ENCODE measurements at places on chromosomes 13 and 19.

DNA sequence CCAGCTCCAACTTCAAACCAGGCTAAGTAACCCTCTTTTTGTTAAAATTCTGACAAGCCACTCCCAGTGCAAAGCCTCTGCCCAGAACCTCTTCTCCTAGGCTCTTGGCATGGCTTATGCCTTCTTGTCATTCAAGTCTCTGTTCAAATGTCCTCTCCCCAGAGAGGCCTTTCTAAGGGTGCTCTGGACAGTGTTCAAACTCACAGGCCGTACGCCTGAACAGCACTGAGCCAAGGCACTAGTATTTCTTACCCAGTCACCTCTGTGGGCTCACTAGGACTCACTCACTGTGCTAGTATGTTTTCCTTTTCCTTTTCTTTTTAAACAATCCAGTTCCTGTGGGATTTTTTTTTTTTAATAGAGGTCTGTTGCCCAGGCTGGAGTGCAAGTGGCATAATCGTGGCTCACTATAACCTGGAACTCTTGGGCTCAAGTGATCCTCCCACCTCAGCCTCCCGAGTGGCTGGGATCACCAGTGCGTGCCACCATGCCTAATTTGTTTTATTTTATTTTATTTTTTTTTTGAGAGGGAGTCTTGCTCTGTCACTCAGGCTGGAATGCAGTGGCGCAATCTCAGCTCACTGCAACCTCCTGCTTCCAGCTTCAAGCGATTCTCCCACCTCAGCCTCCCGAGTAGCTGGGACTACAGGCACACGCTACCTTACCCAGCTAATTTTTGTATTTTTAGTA lies 2.3 kb upstream of the ASF1B start:
- no peak for DNase-seq

DNA sequence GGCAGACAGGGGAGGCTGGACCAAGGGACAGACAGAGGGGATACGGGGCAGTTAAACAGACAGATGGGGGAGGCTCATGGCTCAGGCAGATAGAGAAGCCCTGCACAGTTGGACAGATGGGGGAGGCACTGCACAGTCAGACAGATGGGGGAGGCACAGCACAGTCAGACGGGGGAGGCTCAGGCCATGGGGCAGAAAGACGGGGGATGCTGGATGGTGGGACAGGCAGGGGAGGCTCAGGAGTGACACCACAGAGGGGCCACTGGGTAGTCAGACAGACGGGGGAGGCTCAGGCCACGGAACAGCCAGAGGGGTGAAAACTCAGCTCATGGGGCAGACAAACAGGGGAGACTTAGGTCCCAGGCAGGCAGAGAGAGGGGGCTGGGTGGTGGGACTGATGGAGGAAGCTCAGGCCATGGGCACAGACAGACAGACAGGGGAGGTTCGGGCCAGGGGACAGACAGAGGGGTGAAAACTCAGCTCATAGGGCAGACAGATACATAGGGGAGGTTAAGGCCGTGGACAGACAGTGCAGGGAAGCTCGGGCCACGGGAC lies 886 bp downstream of the MFSD12 start:
- no peak for DNase-seq

DNA sequence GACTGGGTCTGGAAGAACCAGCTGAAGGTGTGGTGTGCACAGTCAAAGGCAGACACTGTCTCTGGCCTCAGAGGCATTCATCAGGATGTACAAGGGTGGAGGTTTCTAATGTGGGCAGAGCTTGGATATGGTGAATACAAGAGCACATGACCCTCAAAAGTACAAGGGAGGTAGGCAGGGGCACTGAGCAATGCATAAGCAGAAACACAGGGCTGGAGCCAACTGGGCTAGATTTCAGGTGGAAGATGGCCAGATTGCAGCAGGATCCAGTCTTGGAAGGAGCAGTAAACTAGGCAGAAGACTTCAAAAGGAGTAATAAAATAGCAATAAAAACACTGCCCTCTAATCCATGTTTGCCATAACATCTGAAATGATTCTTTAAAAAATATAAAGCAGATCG lies 417.1 kb downstream of the OLFM4 start:
- DNase-seq: no peak

DNA sequence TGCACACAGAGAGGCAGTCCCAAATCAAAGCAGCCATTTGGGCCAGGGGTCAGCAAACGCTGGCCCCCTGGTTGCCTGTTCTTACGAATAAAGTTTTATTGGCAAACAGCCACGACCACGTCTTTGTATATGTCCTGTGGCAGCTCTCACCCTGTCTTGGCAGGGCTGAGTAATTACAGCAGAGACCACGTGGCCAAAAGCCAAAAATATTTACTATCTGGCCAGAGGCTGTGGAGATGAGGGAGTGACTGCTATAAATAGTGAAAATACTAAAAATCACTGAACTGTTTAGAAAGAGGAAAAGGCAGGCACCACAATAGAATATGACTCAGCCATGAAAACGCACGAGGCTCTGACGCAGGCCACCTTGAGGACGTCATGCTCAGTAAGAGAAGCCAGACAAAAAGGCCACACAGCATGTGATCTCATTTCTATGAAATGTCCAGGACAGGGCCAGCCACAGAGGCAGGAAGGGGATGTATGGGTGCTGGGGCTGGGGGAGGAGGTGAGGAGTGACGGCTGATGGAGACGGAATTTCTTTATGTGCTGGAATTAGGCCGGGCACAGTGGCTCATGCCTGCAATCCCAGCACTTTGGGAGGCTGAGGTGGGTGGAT lies 29.4 kb downstream of the SMIM24 start:
- no peak for DNase-seq

- DNase-seq: no peak
Observed at GRCh38 chr13:91768746-91769145, 370.3 kb downstream of the GPC5 start.

DNA sequence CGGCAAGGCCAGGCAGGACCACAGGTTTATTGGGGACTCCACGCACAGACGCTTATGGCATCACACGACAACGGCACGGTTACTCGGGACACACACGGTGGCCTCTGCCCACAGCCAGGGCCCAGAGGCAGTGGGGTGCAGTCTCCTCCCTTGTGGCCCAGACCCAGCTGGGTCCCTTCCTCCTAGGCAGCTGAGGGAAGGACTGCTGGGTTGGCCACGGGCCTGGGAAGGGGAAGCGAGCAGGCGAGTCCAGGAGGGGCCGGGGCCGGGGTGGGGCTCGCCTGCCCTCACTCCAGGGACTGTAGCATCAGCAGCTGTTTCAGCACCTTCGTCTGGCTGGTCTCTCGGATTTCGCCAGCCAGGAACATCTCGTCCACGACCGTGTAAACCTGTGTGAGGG lies 12.5 kb downstream of the AP2S1 start:
- no peak for DNase-seq

- DNase-seq: no peak
Observed at GRCh38 chr19:8004001-8004400, 1.4 kb downstream of the ELAVL1 start.

DNA sequence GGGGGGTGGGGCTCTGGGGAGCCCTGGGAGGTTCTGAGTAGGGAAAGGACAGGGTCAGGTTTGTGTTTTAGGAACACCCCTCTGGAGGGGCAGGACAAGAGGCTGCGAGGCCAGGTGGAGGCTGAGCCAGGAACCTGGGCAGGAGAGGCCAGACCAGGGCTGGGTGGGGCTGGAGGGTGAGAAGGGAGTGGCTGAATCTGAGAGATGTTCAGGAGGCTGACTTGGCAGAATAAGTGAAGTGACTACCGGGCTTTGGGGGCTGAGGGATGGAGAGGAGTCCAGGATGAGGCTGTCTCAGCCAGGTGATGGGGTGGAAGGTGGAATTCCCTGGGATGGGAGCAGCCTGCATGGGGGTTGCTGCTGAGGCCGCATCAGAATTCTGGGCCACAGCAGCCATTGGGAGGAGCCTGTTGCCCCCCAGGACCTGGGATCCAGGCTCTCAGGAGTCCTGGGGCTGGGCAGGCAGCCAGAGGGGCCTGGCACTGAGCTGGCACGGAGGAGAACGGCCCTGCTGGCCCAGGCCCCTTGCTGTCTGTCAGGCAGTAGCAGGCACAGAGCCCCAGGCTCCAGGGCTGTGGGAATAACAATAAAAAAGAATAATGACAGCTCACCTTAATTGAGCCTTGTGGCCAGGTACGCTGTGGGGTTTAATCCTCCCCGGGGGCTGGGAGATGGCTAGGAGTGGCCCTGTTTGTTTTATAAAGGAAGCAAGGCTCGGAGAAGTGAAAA lies 3.3 kb downstream of the PPP5C start:
- no peak for DNase-seq
